ENCODE measurements at places on chromosomes 5 and 9.

GRCh38 chr5:883475-884181 is 9.0 kb downstream of the BRD9 start:
- no peak for DNase-seq

- DNase-seq: no peak
Observed at GRCh38 chr5:62287237-62287636, 18.8 kb upstream of the KIF2A start.

- DNase-seq: peak; percentile 40
Observed at GRCh38 chr9:35903049-35903448, 3.0 kb upstream of the HRCT1 start.

DNA sequence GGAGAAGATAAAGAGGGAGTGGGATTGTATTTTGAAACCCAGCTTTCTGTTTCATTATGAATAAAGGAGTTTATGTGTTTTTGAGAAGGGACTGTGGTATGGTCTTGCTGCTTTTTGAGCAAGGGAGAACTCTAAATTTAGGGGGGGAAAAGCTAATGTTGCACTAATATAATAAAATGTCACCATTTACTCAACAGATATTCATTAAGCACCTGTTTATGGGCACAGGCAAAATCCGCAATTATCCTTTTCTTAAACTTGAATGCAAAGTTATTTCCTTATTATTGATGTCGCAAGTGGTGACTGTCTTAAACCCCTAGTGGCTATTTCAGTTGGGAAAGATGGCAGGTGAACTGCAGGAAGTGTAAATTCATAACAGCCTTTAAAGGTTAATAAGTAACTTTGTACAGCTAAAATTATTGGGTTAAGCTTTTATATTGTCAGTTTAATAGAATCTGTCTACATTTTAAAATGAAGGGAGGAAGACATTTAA is 1.5 kb downstream of the CDC42SE2 start:
- DNase-seq: peak; percentile 90

GRCh38 chr5:36360307-36360706 is 58.6 kb upstream of the RANBP3L start:
- DNase-seq: no peak

DNA sequence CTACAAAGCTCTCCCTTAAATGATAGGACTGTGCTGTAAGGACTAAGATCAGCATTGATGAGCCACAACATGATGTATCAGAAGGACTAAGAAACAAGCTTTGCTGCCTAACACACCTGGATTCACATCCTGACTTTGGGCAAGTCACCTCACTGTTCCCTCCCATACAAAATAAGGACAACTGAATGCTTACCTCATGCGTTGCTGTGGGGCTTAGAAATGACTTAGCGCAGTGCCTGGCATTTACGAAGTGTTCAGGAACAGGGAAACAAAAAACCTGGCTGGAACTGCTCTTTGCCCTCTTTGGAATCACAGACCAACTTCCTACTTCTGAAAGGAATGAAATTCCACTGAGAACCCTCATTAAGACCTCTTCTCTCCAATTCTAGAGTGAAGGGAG is 113.7 kb downstream of the BAAT start:
- DNase-seq: no peak

- no peak for DNase-seq
Observed at GRCh38 chr5:17854901-17855300, 220.6 kb downstream of the TAF11L14 start.

- no peak for DNase-seq
Observed at GRCh38 chr5:147397616-147398015, 112.3 kb downstream of the DPYSL3 start.

DNA sequence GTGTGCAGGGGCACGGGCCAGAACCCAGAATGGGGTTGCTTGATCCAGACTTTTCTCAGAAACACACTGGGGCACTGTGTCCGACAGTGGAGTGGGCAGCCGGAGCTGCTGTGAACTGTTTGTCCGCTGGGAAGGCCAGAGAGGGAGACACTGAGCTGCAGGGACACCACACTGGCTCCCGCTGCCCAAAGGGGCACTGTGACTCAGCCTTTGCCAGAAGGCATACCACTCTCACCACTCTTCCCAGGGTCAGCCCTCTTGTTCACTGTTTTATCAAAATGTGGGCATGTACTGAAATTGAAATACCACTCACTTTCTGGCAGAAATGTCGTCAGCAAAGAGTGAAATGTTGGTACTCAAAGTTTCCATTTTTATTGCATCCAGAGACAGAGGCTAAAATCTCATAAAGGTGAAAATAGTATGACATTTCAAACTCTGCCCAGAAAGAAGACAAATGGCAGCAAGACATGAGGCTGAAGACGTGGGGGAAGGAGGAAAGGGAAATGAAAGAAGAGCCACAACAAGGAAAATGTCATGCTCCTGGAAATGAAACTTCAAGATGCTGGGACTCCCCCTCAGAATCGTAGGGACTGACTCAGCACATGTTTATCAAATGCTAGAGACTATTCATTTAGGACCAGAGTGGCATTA is 4.5 kb upstream of the IL7R start:
- no peak for DNase-seq

GRCh38 chr5:36644727-36645126 is 38.3 kb downstream of the SLC1A3 start:
- DNase-seq: no peak

DNA sequence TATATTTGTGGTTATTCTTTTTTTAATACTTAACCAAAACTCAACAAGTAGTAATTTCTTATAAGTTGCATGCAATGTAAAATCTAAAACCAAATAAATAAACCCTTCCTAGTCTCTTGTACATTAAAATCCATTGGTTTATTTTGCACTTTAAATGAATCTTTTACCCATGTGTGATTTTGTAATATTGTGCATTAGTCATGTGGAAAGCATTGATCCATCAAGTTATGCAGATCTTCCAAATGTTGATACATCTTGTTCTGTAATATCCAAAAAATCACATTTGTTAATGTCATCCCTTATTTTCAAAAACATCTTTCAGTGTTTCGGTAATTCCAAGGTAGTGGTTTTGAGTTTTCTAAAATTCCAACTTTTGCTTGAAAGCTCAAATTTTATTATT is 63.3 kb downstream of the CWC27 start:
- DNase-seq: no peak

GRCh38 chr9:93898502-93899426 is 56.4 kb downstream of the BARX1 start:
- no peak for DNase-seq

DNA sequence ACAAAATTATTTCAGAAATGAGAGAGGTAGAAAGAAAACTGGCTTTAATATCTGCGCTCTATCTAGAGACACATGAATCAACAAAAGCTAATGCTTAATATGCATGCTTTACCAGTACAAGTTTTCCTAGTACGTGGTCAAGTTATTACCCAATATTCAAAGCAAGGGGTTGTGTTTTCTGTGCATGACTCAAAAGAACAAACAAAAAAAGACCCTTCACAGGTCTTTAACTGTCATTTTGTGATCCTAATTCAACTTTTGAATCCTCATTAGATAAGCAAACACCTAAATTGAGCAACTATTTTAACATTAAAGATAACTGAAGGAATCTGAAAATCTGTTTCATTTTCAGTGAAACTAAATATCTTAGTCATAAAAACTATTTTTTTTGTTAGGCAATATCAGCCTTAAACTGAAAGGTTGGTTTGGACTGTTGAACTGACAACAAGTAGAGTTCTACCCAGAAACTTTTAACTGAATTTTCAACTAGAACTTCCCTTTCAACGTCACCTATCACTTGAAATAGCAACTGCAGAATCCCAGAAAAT is 12.5 kb downstream of the ST8SIA4 start:
- peak; percentile 49 for DNase-seq

DNA sequence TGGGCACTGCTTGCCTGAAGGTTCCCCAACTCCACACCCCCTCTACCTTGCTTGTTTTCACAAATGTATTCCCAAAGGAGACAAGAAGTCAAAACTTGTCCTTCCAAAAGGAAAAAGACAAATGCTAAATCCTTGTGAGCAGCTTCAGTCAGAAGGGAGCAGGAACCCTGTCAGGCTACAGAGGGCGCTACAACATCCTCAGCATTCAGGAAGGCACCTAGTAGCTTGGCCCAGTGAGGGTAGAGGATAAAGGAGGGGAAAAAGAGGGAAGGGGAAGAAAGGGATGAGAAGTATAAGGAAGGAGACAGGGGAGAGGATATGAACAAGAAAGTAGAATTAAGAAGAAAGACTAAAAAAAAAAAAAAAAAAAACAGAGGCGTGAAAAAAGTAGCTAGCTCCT is 97.5 kb downstream of the MLLT3 start:
- peak; percentile 3 for DNase-seq

GRCh38 chr9:131418143-131419025 is 24.5 kb downstream of the PRRC2B start:
- no peak for DNase-seq

GRCh38 chr5:32618962-32619361 is 33.6 kb downstream of the SUB1 start:
- DNase-seq: no peak

DNA sequence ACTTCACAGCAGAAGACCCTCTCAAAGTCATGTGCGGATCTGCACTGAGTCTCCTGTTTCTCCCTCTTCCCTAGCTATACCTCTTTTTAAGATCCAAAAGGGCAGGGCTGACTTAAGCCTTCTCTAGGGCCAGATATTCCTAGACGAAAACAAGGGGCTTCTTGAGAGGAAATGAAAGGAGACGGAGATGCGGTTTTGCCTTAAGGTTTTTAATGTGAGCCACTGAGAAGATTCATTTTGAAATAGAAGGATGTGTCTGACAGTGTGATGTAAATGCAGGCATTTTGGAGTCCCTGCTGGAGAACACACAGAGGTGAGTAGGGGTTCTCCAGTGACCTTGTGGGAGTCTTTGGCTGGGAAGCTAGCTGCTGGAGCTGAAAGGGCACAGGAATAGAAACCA is 15.6 kb upstream of the IL12B start:
- no peak for DNase-seq

DNA sequence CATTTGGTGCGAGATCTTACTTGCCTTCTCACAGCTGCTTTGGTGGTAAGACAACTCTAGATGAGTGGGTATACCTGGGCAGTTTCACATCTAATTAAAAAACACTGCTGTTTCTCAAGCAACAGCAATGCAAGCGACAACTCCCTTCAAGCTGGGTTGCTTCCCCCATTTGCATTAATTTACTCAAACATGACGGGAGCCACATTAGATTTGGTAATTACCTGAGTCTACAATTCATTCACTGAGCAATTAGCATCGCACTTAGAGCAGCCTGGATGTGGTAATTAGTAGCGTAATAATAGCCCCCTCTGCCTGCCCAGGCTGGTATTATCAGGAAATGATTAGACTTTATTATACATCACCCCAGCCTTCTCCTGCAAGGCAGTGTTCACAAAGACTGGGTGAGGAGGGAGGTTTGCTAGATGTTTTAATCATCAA is 73.4 kb downstream of the FBXO38 start:
- DNase-seq: no peak

DNA sequence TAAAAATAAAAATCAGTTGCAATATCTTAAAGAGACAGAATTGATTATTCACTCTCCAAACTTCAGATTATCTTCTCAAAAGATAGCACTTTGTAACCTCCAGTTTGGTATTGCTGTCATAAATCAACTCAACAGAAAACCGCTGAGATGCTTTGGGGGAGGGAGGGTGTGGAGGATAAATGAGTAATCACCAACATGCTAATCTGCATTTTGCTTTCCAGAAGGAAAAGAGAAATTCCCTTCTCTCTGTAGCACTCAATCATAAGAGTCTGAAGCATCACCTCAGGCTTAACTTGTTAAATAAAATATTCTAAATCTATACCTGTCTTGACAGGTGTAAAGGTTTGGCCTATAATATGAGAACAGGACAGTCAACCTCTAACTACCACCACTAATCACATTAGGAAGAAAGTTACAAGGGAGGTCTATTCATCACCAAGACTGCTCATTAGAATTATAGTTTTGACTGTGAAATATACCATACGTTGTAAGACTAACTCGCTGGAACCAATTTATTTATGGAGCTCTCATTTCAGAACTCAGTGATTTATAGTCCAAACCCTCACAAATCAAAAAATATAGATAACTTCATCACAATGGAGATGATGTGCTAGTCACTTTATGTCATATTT is 89.0 kb downstream of the PIK3R1 start:
- no peak for DNase-seq

- DNase-seq: no peak
Observed at GRCh38 chr5:3359642-3360041, 236.0 kb upstream of the IRX1 start.

Data from AML-193 (cell line).